ENCODE measurements at places on chromosomes 7 and 10.

DNA sequence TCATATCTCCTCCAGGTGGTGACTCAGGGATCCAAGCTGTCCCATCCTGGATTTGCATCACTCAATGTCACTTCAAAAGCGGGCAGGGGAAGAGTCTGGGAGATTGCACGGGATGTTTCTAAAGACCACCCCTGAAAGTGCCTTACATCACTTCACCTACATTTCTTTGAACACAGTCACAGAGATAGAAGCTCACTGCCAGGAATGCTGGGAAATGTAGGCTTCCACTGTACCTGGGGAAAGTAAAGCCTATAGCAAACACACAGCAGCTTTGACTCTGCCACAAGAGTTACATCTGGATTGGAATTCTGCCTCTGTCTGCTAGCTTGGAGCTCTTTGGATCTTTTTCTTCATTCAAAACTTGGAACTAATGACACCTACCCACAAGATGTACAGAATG lies 300.9 kb downstream of the WDR11 start:
- no peak for DNase-seq

DNA sequence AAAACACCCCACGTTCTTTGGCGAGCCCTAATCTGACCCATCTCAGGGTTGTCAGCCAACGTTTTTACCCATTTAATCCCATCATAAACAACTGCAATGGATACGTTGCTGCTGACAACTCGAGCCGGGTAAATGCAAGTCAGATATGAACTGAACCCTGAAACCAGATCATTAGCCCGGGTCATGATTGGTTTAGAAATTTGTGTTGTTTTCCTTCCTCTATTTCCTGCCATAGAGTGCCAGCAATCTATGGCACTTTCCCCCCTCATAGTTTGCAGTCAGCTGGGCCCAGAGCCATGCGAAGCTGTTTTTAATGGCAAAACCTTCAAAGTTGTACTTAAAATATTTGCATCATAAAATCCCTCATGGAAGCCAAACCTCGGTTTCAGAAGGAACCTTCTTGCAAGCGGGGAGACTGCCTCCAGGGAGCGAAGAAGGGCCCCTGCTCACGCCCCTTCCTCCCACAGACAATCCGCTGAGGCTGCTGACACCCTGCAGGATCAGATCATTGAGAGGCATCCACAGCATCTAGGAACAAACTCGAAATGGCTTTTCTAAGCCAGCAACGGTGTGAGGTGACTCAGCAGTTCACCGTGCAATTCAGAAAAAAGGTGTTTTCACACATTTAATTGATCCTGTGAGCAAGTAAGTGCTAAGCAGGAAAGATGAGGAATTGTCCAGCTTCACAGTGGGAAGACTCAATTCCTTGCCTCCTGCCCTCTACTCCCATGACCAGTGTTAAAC lies 710.1 kb downstream of the PARD3 start:
- DNase-seq = no peak

GRCh38 chr7:128104108-128104742 lies 73.0 kb upstream of the LRRC4 start:
- DNase-seq = no peak

DNA sequence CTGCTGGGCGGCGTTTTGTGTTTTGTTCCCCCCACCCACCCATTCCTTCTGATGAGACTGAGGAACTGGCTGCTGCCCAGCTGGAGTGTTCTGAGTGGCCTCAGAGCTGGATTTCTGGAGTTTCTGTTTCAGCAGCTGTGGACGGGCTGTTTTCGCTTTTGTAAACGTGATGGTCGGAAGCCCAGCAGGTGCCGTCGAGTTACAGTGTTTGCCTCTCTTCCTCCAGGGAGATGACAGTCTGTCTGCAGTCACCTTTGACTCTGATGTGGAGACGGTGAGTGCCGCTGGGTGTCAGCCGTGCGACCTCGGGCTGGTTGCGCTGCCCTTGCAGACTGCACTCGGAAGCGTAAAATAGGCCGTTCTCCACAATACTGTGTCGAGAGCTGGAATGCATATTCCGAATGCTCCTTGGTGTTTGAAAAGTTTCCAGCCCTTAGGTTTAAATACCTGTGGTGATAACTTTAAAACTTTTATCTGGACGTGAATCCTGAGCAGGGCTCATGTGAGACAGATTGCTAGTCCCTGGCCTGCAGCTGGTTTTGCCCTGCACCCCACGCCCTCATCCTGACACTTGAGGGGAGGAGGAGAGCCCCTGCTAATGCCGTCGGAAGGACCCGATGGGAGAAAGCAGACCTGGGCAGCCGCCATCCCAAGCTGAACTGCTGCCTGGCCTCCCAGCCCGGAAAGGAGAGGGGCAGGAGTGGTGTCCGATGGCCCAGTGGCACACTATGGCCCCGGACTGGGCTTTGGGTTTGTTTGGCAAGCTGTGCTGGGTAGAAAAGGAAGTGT lies 8.3 kb downstream of the IQCE start:
- DNase-seq = no peak

DNA sequence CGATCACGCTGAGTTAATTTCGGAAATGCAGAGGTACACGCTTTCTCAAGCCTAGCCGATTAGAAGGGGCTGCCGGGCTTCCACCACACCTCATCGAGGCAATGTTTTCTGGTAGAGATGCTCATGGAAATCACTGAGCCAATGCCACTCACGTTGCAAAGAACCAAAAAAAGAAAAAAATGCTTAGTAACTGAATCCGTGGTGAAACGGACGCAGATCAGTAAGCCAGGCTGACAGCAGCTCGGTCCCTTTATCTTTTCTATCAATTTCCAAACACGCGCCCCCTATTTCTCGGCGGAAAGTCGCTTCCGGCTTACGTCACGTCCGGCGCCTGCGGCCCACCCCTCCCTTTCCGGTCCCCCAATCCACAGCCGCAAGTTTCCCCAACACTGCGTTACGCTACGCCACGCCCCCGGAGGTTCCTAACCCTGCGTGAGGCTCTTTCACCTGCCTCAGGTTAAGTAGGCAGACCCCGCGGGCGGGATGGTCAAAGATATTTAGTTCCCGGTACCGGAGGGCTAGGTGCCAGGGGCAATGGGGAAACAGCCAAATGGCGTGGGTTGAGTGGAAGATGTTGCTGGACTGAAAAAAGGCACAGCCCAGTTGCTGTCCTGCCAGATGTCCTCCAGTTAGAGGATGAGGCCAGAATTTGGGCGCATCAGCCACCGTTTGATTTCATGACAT lies at the start of gene NSUN6:
Gene NSUN6, minus strand, starts transcription at position 264 of the 684 bp plus-strand sequence. CDS start 384 bp downstream, outside the sequence.
- DNase-seq = peak; percentile 82

- DNase-seq = no peak
Measured at GRCh38 chr7:27846388-27846787, 106.4 kb downstream of the TAX1BP1 start.

- DNase-seq = peak; percentile 31
Measured at GRCh38 chr7:33130184-33130583, 820 bp downstream of the BBS9 start.

DNA sequence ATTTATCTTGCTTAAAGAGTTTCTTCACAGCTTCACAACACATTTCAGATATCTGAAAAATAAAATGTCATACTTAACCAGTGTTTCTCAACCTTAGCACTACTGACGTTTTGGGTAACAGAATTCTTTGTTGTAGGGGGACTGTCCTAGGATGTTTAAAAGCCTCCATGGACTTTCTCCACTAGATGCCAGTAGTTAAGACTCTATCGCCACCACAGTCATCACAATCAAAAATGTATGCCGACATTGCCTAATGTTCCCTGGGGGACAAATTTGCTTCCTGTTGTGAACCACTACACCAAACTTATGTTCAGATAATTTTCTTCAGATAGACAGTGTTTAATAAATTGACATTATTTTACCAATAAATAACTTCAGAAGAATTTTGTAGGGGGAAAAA lies 13.4 kb downstream of the NOC3L start:
- DNase-seq = no peak
